ENCODE measurements at places on chromosomes 1 and 21.
A peak's percentile ranks its signal among the peaks of the same experiment; 100 is the strongest.

DNA sequence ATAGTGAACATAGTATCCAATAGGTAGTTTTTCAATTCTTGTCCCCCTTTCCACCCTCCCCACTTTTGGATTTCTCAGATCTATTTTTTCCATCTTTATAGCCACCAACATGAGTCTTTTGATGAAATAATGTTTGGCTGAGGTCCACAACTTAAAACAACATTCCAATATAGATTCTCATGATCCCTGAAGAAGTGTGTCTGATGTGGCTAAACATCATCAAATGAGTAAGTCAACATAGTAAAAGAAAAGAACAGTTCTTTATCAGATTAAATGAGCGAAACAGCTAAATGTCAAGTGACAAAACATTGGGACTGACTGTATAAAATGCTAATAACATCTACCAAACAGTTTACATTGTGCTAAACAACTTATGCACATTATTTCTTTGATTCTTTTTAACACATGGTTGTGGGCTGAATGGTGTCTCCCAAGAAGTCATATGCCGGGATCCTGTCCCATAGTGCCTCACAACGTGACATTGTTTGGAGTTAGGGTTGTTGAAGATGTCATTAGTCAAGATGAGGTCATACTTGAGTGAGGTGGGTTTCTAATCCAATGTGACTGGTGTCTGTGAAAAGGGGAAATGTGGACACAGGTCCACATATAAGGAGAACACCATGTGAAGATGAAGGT, 453.6 kb downstream of the LTN1 start:
- H3K27ac ChIP-seq = no peak overlapping the region
- DNase-seq = no peak
- no peak overlapping the region for H3K4me3 ChIP-seq
- H3K4me1 ChIP-seq = no peaks in the 10 kb centered on the region

GRCh38 chr1:18058981-18059605, 48.5 kb upstream of the IGSF21 start:
- peaks cover 13% of the 10 kb centered on the region for H3K27me3 ChIP-seq
- no peak overlapping the region for H3K4me3 ChIP-seq
- H3K27ac ChIP-seq = no peak overlapping the region
- H3K4me1 ChIP-seq = no peaks in the 10 kb centered on the region
- DNase-seq = no peak
- no peaks in the 10 kb centered on the region for H3K36me3 ChIP-seq

DNA sequence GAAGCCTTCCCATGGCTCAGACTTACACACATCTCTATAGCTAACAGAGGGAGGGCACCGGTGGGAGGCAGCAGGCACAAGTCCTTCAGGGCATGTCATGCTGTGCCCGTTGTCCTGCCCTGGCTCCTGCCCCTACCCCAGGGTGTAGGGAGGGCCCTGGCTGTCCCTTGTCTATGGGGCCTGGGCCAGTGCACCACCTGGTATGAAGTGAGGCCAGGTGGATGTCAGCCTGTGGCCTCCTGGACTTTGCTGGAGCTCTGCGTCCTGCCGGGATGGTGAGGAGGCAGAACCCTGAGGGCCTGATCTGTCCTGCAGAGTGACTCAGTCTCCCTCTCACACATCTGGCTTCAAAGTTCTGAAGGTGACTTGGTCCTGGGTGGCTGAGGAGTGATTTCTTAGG, 47.3 kb upstream of the GPR37L1 start:
- no peak overlapping the region for H3K4me3 ChIP-seq
- no peak overlapping the region for H3K27ac ChIP-seq
- no peaks in the 10 kb centered on the region for H3K36me3 ChIP-seq
- DNase-seq = no peak

GRCh38 chr1:108055387-108055786, 90.4 kb upstream of the VAV3 start:
- H3K4me3 ChIP-seq = no peak overlapping the region
- H3K36me3 ChIP-seq = no peaks in the 10 kb centered on the region
- no peak for DNase-seq

DNA sequence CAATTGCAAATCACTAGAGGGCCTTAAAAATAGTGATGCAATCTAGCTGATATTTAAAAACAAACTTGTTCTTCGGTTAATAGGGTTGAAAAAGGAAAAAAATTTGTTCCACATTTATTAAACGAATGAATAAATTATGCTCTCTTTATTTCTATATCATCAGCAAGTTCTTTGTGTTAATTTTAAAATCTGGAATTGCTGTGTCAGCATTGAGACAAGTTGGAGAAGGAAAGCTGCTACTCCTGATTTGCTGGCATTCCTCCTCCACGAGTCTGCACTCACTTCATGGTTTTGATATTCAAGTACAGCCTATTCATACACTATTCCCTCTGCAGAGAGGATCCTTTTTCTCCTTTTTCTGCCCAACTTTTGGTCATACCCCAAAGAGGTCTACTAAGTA, 117.6 kb downstream of the MRPL39 start:
- H3K4me3 ChIP-seq = no peak overlapping the region
- H3K27me3 ChIP-seq = no peaks in the 10 kb centered on the region
- no peaks in the 10 kb centered on the region for H3K4me1 ChIP-seq
- H3K27ac ChIP-seq = no peak overlapping the region
- DNase-seq = no peak

GRCh38 chr1:168252204-168252733, 26.5 kb downstream of the SFT2D2 start:
- H3K4me3 ChIP-seq = no peak overlapping the region
- H3K36me3 ChIP-seq = no peaks in the 10 kb centered on the region
- H3K4me1 ChIP-seq = no peaks in the 10 kb centered on the region
- H3K27ac ChIP-seq = no peak overlapping the region
- no peak for DNase-seq

DNA sequence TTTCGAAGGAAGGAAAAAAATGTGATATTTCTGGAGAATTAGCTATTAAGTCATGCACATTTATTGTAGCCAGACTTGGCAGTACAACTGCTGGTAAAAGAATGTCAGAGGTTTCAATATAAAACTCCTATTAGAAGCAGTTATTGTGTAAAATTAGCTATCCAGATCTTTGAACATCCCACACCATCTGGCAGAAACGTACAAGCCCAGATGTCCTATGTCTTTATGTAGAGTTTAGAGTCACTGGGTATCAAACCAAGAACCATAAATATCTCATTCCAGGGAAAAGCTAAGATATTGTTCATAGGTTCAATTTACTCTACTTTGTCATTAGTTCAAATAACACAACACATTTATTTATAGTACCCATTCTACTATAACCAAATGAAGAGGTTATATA, 31.4 kb downstream of the OLFM3 start:
- no peaks in the 10 kb centered on the region for H3K36me3 ChIP-seq
- no peaks in the 10 kb centered on the region for H3K27me3 ChIP-seq
- H3K4me1 ChIP-seq = no peaks in the 10 kb centered on the region
- H3K4me3 ChIP-seq = no peak overlapping the region
- no peak overlapping the region for H3K27ac ChIP-seq

GRCh38 chr21:41768437-41769042, 1.7 kb upstream of the RIPK4 start:
- H3K27ac ChIP-seq = no peak overlapping the region
- no peak for DNase-seq
- no peaks in the 10 kb centered on the region for H3K27me3 ChIP-seq
- no peaks in the 10 kb centered on the region for H3K36me3 ChIP-seq
- H3K4me1 ChIP-seq = peaks cover 3% of the 10 kb centered on the region

DNA sequence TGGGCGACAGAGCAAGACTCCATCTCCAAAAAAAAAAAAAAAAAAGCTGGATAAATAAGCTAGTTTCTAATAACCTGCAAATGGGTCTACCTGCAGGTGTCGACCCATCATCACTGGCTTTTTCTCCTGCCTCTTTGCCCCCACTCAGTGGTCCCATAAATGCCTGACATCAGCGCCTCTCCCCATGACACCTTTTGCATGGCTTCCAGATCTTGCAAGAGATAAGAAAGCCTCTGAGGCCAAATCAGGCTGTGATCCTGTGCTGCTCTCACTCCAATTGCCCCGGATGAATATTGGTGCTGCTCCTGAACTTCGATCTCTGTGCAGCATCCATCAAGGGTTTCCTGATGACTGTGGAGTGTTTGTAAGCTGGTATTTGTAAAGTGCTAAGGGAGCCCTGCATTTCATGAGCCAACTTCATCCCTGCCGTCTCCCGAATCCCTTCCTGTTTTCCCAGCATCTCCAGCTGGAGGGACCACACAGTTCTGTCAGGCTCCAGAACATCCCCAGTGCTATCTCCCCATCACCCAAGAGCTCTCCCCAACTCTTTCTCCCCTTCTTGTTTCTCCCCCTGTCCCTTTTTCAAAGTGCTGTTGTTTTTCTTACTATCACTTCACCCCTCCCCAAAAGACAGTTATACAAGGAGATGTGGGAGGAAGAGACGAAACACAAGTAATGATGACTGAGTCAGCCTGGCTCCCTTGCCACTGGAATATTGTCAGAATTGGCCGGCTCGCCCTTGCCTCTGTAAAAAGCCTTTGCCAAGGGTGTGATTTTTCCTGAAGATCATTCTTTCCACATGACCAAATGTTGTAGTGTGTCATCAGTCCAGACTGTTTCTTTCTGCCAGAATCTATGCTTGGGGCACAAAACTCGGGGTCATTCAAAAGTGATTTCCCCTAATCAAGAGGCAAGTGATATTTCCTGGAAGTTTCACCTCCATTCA, 2.8 kb upstream of the EFHD2 start:
- no peak overlapping the region for H3K4me3 ChIP-seq
- no peaks in the 10 kb centered on the region for H3K36me3 ChIP-seq
- H3K27me3 ChIP-seq = peaks cover 9% of the 10 kb centered on the region
- H3K4me1 ChIP-seq = no peaks in the 10 kb centered on the region
- H3K27ac ChIP-seq = no peak overlapping the region
- DNase-seq = peak; percentile 56

DNA sequence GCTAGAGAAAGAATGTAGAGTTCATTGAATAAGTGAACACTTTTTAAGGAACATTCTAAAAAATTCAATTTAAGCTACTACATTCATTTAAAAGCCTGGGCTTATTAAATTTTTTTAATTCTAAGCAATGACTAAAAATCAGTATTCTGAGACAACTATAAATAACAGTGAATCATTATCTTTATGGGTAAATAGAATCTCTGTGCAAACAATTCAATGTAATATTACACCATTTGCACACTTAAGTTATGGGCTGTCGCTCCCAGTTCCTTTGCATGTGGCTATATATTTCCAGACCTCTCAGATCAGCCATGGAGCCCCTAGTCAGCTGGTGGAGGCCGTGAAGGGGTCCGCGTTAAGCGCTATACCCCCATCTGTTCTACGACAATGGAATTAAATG, 65.1 kb downstream of the KCNK1 start:
- no peak overlapping the region for H3K27ac ChIP-seq
- no peaks in the 10 kb centered on the region for H3K27me3 ChIP-seq
- H3K4me1 ChIP-seq = no peaks in the 10 kb centered on the region
- DNase-seq = no peak
- no peak overlapping the region for H3K4me3 ChIP-seq

DNA sequence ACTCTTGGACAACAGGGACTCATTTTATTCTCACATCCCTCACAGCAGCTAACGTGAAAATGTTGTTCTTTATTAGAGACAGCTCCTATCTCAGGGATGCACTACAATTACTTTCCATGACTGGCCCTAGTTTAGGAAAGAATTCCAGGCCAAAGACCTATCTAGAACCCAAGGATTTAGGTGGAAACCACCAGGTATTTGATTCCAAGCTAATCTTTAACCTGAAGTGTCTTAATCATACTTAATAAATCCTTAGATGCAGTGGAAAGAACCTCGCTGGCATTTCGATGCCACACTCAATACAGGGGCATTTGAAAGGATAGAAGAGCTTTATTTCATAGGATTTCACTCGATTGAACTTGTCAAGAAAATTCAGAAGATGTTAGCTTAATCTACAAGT, 218.3 kb downstream of the KIF26B start:
- H3K4me1 ChIP-seq = no peaks in the 10 kb centered on the region
- no peak overlapping the region for H3K27ac ChIP-seq
- no peak overlapping the region for H3K4me3 ChIP-seq
- H3K27me3 ChIP-seq = no peaks in the 10 kb centered on the region
- no peak for DNase-seq

DNA sequence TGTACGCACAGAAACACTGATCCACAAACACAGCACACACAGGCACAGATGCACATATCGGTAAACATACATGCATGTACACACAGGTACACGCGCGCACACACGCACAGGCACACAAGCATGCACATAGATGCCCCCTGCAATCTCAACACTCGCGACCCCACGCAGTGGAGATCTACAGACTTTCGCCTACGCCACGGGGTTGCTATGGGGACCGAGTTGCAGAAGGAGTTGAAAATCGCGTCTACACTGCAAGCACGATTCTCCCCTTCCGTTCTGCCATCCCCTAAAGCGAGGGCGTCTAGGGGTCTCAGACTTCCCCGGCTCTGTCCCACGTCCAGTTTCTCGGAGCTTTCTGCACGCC, 826 bp downstream of the TRIM17 start:
- peak overlapping the region; percentile 55 for H3K4me3 ChIP-seq
- H3K27me3 ChIP-seq = no peaks in the 10 kb centered on the region
- peaks cover 5% of the 10 kb centered on the region for H3K4me1 ChIP-seq
- no peak overlapping the region for H3K27ac ChIP-seq
- DNase-seq = no peak
